ENCODE measurements at places on chromosomes 6 and 20.
A peak's percentile ranks its signal among the peaks of the same experiment; 100 is the strongest.

DNA sequence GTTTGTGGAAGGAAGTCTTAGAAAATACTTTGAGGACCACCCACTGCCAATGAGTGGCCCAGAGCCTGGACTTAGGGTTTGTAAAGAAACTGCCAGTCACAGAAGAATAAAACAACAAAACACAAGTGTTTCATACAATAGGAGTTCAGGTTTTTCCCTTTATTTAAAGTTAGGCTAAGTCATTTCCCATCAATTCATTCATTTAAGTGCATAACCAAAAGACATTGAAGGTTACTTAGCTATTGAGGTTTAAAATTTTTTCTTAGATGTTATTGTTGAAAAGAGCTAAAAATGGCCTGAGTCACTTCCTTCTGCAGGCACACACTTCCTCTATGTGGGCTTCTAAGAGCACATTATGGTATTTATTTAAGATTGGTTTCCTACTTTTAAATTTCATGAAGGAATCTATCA lies 54.2 kb downstream of the ARMC2 start:
- DNase-seq, result no peak

GRCh38 chr6:75268121-75268987 lies 16.2 kb downstream of the TMEM30A start:
- DNase-seq, result no peak

- no peak for DNase-seq
Measured at GRCh38 chr6:44859901-44860410, 468.2 kb upstream of the RUNX2 start.

DNA sequence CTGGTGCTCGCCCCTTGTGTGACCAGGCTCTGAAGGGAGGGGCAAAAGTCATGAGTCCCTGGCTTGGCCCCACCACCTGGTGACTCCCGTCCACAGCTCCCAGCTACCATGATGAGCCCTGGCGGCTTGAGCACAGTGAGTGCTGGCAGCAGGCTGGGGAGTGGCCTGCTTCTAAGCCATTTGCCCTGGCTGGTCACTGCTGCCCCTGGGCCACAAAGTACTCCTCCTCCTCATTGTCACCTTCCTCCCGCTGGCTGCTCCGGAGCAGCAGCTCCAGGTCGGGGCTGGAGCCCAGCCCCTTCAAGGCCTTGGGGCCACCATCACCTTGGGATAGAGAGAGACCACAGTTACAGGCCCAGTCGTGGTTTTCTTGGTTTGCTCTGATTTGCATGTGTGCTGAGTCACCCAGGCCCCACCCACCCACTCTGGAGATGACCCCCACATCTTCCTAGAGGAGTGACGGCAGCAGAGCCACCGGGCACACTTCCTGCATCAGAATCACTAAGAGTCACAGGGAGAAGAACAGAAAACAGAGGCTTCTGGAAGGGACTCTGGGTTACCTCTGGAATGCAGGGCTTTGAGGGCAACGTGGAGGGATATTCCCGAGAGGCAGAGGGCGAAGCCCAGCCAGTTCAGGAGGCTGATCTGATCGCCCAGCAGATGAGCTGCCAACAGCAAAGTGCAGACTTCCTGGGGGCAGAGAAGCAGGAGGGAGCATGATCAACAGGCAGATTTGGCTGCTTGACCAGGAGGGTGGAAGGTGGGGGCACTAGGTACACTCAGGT lies 42.1 kb upstream of the CDH22 start:
- no peak for DNase-seq

- peak; percentile 7 for DNase-seq
Measured at GRCh38 chr20:13458860-13459451, 179.8 kb downstream of the TASP1 start.

DNA sequence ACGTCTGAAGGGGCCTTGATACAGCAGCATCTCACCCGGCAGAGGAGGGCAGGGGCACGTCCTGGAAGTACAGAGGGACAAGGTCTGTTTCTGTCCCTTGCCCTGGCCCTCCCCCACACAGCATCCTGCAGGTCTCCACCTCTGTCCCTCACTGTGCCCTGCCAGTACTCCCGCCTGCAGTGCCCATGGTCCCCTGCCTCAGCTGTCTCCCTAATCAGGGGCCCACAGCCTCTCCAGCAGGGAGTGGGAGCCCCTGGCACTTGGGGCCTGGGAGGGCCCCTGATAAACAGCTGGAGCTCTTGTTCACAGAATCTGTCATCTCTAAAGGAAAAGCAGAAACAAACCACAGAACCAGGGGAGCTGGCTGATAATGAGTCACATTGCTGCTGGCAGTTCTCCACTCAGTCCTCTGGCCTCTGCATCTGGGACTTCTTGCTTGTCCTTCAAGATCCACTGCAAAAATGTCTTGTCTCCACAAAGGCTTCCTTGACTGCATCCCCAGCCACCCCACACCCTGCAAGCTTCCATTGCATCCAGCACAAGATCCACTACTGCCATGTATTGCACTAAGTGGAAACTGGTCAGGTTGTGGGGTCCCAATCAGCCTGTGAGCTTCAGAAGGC lies 33.2 kb upstream of the TAF8 start:
- DNase-seq, result no peak

GRCh38 chr6:168507730-168508129 lies 66.7 kb downstream of the SMOC2 start:
- DNase-seq, result no peak

DNA sequence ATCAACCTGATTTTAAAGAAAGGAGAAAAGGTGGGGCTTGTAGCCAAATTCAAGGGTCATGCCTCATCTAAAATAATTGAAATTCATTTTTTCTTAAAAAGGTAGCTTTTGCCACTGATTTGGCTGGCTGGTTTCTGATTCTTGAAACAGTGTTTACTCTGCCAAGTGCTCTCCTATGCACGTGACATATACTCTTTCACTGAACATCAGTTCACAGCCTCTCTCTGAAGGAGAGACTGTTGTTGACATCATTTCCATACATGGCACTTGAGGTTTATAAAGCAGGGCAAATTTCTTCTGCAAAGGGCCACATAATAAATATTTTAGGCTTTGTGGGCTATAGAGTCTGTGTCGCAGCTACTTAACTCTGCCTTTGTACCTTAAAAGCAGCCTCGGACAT lies 40.4 kb upstream of the DOK5 start:
- no peak for DNase-seq

DNA sequence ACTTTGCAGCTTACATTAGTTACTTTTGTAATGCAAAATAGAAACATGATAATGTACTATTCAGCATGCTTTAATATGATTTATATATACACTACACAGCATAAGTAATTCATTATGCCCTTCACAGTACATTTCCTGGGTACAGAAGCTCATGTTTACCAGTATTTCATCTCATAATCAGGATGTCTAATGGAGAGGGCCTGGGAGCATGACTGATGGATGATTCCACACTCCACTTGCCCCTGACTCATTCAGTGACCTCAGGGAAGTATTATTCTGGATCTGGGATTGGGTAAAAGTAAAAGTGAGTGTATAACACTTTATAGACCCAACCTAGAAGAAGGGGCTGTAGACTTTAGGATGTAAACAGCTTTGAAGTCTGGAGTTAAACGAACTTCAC lies 31.4 kb upstream of the BACH2 start:
- DNase-seq, result no peak

GRCh38 chr6:10014557-10014956 lies 400.3 kb downstream of the TFAP2A start:
- DNase-seq, result no peak

DNA sequence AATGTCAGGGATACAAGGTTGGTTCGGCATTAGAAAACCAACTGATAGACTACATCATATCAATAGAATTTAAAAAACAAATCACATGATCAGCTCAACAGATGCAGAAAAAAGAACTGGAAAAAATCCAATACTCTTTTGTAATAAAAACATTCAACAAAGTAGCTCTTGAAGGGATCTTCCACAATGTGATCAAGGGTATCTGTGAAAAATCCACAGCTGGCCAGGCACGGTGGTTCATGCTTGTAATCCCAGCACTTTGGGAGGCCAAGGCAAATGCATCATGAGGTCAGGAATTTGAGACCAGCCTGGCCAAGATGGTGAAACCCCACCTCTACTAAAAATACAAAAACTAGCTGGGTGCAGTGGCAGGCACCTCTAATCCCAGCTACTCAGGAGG lies 63.1 kb downstream of the ASCC3 start:
- no peak for DNase-seq

DNA sequence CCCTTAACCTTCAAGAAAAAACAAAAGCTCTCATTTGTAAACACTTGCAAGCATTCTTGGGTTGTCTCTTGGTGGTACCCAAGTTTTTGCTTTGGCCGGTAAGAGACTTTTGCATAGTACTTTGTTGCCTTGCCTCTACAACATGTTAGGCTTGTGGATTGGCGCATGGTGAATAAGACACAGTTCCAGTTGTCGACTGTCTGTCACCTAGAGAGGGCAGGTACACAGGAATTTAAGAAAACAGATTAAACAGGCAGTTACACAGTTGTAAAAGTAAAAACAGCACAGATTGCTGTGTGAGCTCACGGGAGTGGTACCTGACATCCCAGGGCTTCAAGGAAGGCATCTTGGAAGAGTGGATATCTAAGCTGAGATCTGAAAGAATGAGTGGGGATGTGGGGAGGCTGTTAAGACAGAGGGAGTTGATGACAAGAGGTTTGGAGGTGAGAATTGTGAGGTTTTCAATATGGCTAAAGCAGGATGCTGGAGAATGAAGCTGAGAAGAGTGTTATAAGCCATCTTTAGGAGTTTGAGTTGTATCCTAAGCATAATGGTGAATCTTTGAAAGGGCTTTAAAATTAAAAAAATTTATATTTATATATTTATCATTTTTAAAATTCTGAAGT lies 19.2 kb downstream of the UTRN start:
- DNase-seq, result no peak

DNA sequence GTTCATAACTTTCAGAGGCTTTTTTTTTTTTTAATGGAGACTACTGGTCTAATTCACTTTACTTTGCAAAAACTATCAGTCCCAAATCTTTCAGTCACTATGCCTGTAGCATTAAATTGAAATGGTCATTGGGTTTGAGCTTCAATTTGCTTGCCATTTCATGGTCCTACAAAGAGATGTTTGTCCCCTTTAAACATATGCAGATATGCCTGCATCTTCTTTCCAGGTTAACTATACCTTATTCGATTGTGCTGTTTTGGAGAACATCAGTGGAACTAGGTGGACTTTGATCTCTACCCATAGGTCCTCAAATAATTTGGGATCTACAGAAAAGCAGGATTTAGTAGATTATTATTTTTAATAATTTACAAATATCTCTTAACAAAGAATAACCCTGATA lies 4.6 kb downstream of the POU3F2 start:
- no peak for DNase-seq

GRCh38 chr6:133184798-133185372 lies 56.3 kb upstream of the EYA4 start:
- no peak for DNase-seq

- DNase-seq, result no peak
Measured at GRCh38 chr6:105800871-105801270, 285.3 kb upstream of the PRDM1 start.

- DNase-seq, result no peak
Measured at GRCh38 chr6:54981647-54982046, 135.1 kb downstream of the FAM83B start.

- DNase-seq, result no peak
Measured at GRCh38 chr6:169536446-169537170, 165.2 kb downstream of the WDR27 start.

DNA sequence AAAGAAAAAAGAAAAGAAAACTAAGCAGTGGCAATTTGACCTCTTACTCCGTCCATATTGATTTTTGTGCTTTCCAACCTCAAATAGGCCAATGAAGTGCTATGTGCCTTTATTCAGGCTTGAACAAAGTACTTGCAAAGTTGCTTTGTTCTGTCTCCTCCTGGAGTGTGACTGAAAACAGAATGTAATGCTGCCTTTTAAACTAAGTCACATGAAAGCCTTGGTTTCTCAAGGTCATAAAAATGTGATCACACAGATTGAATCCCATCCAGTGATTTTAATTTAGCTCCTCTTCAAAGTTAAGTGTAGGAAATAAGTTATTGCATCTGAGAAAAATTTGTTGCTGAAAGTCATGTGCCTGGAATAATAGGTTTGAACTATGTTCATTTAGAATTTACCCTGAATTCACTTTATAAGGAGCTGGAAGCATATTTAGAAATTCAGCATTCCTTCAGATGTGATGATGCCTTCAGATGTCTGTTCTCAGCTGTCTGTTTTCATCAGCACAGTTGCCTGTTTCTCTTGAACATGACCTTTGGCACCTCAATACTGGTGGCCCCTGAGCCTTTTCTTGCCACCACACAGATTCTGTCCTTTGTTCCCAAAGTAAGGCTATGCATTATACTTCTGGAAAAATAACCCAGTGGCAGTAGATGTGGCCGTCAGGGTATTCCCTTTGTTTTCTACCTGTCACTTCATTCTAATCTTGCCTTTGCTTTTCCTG lies 48.8 kb downstream of the KIZ start:
- DNase-seq, result no peak

GRCh38 chr6:131669891-131670290 lies 31.3 kb downstream of the OR2A4 start:
- no peak for DNase-seq

Data from NCI-H1105 (cell line).